ENCODE measurements at places on chromosomes 12 and 14. TPM values are rescaled to one million over a fixed set of nuclear protein-coding genes. Genes with fewer than 3 reads are reported as not detected.

The CCDC38 gene
- 0.42 TPM for polyA plus RNA-seq

The TEX52 gene
- 0.89 TPM for polyA plus RNA-seq

The TGM1 gene
- 2.0 TPM for polyA plus RNA-seq

The MYH6 gene
- 0.20 TPM for polyA plus RNA-seq

The IFNG-AS1 gene
- not detected for polyA plus RNA-seq

The INHBC gene
- polyA plus RNA-seq = 0.33 TPM

The PLEKHA5 gene
- 108 TPM for polyA plus RNA-seq

The KERA gene
- polyA plus RNA-seq = not detected

The PSME1 gene
- polyA plus RNA-seq = 199 TPM

GRCh38 chr12:107325075-107325608, 231.8 kb upstream of the CRY1 start:
- DNase-seq = no peak

DNA sequence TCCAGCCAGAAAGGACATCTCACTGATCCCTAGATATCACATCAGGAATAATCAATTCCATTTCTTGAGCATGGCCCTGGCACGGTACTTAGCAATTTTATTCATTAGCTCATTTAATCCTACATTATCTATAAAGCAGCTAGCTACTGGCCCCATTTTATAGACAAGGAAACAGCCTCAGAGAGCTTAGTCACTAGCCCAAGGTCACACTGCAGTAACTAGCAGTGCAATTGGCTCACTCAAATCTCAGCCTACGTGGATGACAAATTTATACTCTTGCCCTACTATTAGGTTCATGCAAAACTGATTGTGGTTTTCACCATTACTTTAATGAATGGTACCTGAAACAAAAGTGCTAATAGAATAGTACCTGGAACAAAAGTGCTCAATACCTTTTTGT, 41.7 kb downstream of the NUAK1 start:
- no peak for DNase-seq

DNA sequence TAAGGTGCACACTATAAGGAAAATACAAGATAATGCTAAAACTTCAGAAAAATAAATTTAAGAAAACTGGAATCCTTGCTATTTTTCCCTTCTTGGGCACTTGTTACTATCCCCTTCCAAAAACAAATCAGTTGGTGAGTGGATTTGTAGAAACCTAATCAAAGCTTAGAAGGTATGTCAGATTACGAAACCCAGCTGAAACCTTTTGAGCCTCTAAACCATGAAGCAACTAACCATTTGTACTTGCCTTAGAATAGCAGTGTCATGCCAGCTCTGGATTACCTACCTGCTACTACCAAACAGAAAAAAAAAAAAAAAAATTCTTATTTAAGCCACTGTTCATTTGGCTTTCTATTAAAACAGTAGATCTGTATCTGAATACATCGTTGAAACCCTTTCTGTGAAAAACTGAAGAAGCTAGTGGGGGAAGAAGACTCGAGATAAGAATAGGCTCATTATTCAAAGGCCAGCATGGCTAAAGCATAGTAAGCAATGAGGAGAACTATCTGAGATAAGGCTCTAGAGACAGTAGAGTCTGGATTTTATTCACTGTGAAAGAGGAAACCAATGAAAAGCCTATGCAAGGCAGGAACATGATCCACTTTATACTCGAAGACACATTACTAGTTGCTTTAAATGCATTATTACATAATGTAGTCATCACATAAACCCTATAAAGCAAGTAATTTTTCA, 30.2 kb downstream of the OSBPL8 start:
- no peak for DNase-seq

DNA sequence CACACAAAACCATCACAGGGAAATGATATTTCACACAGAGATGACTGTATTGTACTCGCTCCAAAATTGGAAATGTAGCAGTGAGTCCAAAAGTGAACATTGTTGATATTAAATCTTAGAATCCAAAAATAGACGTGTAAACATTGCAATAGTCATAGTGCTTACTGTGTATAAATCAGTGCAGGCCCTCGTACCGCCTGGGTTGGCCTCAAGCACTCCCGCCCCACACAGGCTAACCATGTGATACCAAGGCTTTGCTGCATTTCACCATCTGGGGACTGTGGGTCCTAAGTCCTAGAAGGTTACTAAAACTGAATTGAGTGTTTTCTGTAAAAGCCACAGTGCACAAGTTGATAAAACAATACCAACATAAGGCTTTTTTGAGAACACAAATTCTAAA, 107.3 kb downstream of the PPP2R5E start:
- DNase-seq = no peak

DNA sequence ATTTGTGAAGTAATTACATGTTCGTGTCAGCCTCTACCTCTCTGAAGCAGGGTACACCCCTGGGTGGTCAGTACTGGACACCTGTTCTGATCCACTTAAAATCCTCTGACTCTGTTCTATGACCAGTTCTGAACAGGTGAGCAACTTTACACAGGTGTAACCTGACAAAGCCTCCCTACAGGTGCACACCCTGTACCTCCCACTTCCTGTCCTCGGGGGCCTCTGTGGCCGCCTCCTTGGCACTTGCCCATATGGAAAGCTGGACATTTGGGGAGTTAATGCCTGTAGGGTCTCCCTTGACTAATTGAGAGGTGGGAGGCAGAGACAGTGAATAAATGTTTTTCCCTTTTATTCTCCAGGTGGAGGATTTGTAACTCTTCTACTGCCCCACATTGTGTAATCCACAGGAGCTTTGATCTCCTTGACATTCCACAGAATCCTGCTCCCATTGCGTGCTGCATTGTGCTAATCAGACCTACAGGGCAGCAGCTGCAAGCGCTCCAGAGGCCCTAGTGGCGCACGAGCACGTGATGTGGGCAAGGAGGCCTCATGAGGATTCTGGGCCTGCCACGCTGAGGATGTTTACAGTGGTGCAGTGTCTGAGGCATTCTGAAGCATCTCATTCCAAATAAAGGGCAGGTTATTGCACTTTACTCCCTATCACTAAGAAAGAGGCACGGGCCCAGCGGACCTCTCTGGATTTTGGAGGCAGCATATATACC, 45.8 kb upstream of the BATF start:
- no peak for DNase-seq

DNA sequence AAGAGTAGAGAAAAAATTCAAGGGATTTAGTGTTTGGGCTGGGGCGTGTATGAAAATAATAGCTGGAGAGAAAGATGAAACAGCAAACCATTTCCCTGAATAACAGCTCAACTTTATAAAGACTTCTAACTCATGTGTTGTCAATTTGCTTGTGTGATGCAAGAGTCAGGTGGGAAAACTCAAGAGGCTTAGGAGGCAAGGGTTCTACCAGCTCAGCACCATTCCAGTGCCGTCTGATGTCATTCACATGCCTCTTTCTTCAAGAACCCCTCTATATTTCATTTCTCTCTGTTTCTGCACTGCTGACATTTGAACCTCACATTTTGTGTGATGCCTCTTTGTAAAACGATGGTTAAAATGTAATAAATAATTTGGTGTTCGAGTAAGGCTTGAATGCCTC, 192.2 kb downstream of the PRKD1 start:
- no peak for DNase-seq

- no peak for DNase-seq
Observed at GRCh38 chr12:75585330-75585729, 73.9 kb upstream of the KRR1 start.

- no peak for DNase-seq
Observed at GRCh38 chr12:1518591-1519516, 75.5 kb downstream of the FBXL14 start.

DNA sequence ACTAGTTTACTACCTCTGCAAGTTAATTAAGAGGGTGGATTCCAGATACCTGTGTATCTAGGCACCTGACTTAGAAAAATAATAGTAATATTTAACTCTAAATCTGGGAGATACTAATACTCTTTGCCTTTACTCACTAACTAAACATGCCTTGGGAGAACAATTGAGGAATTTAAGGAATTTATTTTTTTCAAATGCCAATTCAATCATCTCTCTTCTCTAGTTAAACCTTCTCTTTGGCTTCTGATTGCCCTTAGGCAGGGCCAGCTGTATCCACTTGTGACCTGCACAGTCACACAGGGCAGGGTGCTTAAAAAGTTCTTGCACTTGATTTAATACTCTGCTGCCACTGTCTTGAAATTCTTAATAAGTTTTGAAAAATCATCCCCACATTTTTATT, 142.4 kb downstream of the PLCZ1 start:
- DNase-seq = no peak

- no peak for DNase-seq
Observed at GRCh38 chr14:21100931-21101330, at the start of gene TMEM253. TMEM253 (plus strand) TSS chr14:21101066; CDS start chr14:21101344, 278 bp downstream.

DNA sequence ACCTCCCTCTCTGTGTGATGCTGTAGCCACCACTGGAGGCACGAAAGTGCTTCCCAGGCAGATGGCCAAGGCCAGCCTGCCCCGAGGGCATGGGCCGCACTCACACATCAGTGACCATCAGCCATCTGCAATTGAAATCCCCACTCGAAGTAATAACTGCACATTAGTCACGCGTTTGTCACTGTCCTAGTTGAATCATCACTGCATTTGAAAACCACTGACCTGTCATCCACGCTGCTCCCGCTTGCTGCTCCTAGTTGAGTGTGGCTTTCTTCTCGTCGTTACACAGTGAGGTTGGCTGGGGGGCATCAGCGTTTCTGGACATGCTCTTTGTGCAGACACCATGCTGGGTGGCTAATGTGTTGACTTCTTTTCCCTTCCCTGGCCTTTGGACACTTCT, 176.1 kb downstream of the ADGRD1 start:
- no peak for DNase-seq

DNA sequence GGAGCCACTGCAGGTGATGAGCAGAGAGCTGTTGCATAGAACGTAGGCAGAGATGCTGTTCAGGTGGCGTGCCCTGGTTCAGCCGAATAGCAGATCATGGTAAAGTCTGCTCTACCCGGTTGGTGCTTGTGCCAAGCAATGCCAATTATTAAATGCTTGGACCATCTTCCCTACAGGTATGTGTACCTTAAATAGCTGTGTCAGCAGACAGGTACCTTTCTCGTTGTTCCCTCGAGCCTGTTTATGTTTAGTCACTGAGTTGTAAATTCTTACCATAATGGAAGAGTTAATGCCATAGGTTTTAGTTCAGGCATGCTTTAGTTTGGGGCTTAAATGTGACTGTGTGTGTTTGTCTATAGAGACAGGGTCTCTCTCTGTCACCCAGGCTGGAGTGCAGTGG, 112.5 kb upstream of the CPM start:
- no peak for DNase-seq

DNA sequence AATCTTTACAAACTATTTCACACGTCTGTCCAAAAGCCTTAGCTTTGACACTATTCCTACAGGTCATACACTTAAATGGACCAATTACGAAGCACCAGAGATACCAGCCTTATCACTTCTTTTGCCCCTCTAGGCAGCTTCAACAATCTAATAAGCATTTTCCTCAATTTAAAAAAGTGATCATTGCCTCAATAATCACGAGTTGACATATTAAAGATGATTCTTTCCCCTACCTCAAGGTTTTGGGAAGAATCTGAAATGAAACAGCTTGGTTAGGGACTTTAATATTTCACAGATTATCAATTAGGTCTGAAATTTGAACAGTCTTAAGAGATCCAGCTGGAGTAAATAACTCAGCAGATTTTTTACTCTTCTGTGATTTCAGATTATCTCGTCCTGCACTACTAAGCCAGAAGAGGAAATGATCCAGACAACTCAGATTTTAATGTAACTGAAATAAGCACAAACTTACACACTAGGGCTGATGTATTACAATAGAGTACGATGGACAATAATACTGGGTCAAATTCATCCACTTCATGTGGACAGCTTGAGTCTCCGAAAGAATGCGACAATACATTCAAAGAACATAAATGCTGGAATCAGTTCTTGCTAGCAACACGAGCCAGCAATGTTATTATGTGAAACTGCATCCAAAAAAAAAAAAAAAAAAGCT, 15.9 kb downstream of the UBE2N start:
- DNase-seq = no peak

- DNase-seq = no peak
Observed at GRCh38 chr12:101789171-101789570, 41.6 kb downstream of the GNPTAB start.

DNA sequence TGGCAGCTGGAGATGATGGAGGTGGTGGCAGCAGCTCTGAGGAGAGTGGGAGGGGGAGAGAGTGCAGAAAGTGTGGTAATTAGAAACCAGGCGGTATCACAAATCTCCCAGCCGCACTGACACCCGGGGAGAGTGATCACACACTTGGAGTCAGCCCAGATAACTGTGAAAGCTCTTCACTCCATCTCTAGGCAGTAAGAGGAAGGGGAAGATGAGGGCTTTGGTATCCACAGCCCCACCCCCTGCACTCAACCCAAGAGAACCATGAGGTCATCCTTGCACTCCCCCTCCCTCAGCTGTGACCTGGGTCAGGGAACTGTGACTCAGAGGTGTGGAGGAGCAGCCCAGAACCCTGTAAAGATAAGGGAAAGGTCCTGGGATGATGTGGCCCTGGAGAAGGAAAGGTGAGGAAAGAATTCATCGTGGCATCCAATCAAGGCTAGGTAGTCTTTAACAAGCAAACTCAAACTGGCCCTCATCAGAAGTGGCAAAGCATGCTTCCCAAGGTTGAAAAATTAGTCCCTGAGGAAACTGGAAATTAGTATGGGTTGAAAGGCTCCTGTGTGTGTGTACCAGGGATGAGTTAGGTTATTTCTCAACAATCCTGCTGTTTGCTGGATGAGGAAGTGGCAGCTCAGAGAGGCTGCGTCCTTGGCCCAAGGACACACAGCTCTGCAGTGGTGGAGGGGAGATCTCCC, 111.0 kb upstream of the LHX5 start:
- peak; percentile 30 for DNase-seq

GRCh38 chr12:47707905-47708543, 2.2 kb upstream of the RPAP3 start:
- no peak for DNase-seq

DNA sequence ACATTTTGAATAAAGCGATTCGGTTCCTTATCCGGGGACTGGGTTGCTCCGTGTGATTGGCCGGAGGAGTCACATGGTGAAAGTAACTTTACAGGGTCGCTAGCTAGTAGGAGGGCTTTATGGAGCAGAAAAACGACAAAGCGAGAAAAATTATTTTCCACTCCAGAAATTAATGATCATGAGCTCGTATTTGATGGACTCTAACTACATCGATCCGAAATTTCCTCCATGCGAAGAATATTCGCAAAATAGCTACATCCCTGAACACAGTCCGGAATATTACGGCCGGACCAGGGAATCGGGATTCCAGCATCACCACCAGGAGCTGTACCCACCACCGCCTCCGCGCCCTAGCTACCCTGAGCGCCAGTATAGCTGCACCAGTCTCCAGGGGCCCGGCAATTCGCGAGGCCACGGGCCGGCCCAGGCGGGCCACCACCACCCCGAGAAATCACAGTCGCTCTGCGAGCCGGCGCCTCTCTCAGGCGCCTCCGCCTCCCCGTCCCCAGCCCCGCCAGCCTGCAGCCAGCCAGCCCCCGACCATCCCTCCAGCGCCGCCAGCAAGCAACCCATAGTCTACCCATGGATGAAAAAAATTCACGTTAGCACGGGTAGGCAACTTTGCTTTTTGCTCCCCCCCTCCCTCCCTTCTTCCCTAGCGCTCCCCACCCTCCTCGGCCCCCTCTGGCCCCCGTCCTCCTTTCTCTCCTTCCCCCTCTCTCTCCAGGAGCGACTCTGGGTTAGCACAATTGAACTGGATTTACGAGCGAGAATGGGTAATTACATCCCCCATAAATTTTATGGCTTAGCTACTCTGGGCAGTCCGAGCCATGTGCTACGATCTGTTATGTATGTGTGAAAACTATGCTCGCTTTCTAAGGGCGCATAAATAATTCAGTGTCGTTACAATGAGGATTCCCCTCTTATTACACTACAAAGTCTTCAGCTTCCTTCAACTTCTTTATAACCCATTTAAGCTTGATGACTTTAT, at the start of gene HOXC4:
Gene HOXC4, plus strand, starts transcription at position 85 of the 991 bp plus-strand sequence. Its CDS starts 88 bp downstream, at position 173.
- no peak for DNase-seq

GRCh38 chr12:54853933-54854538, at the start of gene MUCL1:
MUCL1 (plus strand) TSS chr12:54854516; CDS start chr12:54854583, 67 bp downstream.
- DNase-seq = no peak

Measured in renal cortex interstitium (tissue), 15 donors.